ENCODE measurements at places on chromosomes 6 and 20. TPM values are rescaled to one million over a fixed set of nuclear protein-coding genes. Genes with fewer than 3 reads are reported as not detected.

DNA sequence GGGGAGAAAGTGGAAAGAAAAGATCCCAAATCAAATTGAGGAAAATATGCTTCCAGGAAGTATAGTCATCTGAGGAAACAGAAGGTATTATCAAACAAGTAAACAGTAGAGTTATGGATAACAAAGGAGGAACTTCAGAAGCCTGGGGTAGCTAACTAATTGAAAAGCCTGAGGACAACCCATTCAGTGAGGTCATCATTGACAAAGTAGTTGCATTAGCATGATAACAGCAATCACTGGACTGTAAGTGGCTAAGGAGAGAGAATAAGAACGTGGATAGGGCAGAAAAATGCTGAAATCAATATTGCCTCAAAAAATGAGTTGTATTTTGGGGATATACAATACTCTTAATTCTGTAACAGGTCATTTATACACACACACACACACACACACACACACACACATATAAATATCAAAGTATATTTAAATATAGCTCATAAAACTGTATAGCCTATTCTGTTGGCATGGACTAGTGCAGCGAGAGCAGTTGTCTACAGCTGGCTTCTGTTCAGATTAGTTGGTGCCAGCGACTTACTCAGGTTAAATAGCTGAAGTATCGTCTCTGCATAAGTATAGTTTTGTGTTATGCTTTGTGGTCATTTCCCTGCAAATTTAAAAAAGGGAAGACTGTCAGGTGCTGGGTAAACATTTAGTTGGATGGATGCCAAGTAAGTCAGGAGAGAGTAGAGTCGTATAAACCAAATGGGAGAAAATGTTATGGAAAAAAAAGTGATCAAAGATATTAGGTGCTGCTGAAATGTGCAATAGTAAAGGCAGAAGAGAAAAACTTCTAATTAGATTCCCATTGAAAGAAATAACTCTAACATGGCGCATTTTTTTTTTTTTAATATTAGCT is 33.8 kb upstream of the CTAGE9 start:
- no peaks in the 10 kb centered on the region for H3K36me3 ChIP-seq
- peaks cover 6% of the 10 kb centered on the region for H3K4me1 ChIP-seq
- H3K27ac ChIP-seq: no peak overlapping the region
- H3K27me3 ChIP-seq: no peaks in the 10 kb centered on the region
- no peak for DNase-seq
- H3K4me3 ChIP-seq: no peak overlapping the region

- no peaks in the 10 kb centered on the region for H3K27me3 ChIP-seq
- peak within 1 kb of the TSS; percentile 86 for H3K27ac ChIP-seq
- peak; percentile 98 for DNase-seq
- H3K4me1 ChIP-seq: peaks cover 25% of the 10 kb centered on the region
- peak within 1 kb of the TSS; percentile 86 for H3K4me3 ChIP-seq
Measured at GRCh38 chr6:146543211-146543939, at the start of gene RAB32. Gene RAB32 (plus strand): TSS chr6:146543833. CDS start chr6:146543872, 39 bp downstream.

The HLA-B gene
- 510 TPM for total RNA-seq

DNA sequence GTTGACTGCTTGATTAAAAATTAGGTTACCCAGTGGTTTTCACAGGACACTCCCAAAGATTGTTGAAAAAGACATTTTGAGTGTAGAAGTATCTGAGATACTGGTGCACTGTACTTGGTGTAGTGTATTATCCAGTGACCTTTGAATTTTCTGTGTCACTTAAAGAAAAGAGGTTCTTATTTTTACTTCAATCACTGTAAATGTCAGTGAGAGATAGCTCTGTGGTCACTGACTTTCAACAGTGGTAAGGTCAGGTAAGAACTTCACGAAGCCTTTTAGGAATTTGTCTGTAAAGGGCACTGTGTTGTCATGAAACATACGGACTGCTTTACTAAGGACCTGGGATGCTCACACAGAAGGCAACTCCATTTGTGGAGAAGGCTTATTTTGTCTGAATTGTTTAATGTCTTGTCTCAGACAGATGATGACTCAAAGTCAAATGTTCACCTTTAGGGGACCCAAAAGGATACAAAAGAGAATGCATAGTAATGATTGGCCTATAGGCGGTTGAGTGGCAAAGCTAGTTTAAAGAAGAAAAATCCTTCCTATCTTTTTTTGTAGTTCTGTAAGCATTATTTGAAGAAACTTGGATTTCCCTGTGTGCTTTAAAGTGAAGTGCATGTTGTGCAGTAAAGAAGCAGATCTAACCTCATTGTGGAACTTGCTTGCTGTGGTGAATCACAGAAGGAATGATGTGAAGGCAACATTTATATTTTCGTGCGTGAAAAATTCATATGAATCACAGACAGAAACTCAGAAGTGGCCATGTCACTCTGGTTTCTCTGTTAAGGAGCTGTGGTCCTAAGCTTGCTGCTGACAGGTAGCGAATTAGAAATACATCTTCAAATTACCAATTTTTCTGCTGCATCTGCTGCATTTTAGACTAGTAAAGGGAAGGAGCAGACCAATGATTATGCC is 47.3 kb downstream of the ZFAND3 start:
- DNase-seq: no peak
- H3K27me3 ChIP-seq: no peaks in the 10 kb centered on the region
- no peaks in the 10 kb centered on the region for H3K36me3 ChIP-seq
- H3K4me1 ChIP-seq: peaks cover 52% of the 10 kb centered on the region
- H3K4me3 ChIP-seq: no peak overlapping the region
- peak overlapping the region; percentile 88 for H3K27ac ChIP-seq

DNA sequence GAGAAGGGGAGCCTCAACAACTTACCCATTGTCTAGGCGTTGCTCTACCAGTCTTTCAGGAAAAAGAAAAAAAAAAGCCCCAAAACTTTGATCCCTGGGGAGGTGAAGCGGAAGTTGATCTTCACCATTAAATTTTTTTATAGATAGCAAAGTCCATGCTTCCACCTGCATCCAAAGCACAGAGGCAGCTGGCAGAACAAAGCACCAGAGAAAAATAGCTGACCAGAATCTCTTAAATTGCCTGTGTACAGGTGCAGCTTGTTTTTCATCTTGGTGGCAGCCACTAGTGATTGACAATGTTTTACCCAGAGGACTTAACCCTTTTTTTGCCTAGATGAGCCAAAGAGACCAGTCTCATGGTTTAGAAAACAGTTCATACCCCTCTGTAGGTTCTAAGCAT is 86.0 kb downstream of the MYB start:
- no peak overlapping the region for H3K27ac ChIP-seq
- DNase-seq: no peak
- H3K36me3 ChIP-seq: no peaks in the 10 kb centered on the region
- no peaks in the 10 kb centered on the region for H3K27me3 ChIP-seq

GRCh38 chr6:2542858-2543218 is 207.9 kb downstream of the MYLK4 start:
- no peak overlapping the region for H3K27ac ChIP-seq
- H3K4me3 ChIP-seq: no peak overlapping the region
- no peak for DNase-seq
- no peaks in the 10 kb centered on the region for H3K36me3 ChIP-seq
- peaks cover 33% of the 10 kb centered on the region for H3K27me3 ChIP-seq
- peaks cover 9% of the 10 kb centered on the region for H3K4me1 ChIP-seq

The CAGE1 gene
- under 0.01 TPM for total RNA-seq

GRCh38 chr6:134849920-134850447 is 99.9 kb downstream of the ALDH8A1 start:
- no peak overlapping the region for H3K27ac ChIP-seq
- H3K36me3 ChIP-seq: no peaks in the 10 kb centered on the region
- H3K4me1 ChIP-seq: peaks cover 14% of the 10 kb centered on the region
- no peak overlapping the region for H3K4me3 ChIP-seq
- no peaks in the 10 kb centered on the region for H3K27me3 ChIP-seq

DNA sequence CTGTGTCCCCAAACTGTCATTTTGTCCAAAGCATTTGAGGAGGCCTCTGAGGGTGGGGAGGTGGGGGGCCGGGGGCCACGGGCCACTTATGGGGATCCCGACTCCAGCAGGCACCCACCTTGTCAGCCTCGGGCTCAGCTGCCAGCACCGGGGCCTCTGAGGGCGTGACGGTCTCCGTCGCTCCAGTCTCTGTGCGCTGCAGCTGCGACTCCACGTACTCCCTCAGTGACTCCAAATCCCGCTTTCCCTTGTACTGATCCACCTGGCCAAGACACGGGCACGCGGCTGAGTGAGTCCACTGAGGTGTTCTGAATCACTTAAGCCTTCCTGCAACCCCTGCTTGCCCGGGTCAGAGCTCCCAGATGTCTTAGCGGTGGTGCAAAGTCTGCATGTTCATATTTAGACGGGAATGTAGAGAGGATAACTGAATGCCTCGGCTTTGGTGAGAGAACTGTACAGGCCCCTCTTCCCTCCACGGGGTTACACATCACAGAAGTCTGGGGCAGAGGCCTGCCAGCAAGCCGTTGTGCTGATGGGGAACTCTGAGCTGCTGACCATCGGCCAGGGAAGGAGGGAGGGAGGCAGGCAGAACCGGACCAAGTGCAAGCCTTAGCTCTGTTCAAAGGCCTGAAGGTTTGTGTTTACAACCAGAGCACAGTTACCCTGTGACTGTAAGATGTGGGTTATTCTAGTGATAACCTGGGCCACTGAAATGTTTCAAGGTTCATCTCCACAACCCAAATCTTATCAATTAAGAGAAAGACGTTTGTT is 21.8 kb downstream of the TXNDC5 start:
- H3K4me3 ChIP-seq: no peak overlapping the region
- H3K27me3 ChIP-seq: no peaks in the 10 kb centered on the region
- no peak for DNase-seq
- H3K4me1 ChIP-seq: no peaks in the 10 kb centered on the region
- peaks cover 99% of the 10 kb centered on the region for H3K36me3 ChIP-seq
- no peak overlapping the region for H3K27ac ChIP-seq

- peaks cover 84% of the 10 kb centered on the region for H3K27me3 ChIP-seq
- H3K27ac ChIP-seq: no peak overlapping the region
- H3K4me3 ChIP-seq: no peak overlapping the region
- peaks cover 10% of the 10 kb centered on the region for H3K36me3 ChIP-seq
- peak; percentile 39 for DNase-seq
Measured at GRCh38 chr20:21394551-21394950, 2.8 kb downstream of the NKX2-4 start.

DNA sequence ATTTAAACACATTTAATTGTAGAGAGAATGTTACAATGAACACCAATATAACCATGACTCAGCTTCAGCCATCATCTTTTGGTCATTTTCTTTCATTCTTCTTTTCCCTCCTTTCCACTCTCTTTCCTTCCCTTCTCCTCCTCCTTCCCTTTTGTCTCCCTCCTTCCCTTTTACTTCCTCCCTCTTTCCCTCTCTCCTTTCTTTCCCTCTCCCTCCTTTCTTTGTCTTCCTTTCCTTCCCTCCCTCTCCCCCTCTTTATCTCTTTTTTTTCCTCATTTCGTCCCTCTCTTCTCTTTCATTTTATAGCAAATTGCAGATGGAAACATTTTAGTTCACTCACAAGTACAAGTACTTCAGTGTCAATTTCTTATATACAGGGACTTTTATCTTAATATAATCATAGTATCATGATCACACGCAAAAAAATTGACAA is 1.8 kb downstream of the ZKSCAN3 start:
- H3K4me3 ChIP-seq: no peak overlapping the region
- DNase-seq: no peak
- H3K36me3 ChIP-seq: no peaks in the 10 kb centered on the region
